ENCODE measurements at places on chromosomes 7 and 10.

GRCh38 chr10:71766717-71767419, 6.5 kb downstream of the VSIR start:
- peak; percentile 89 for DNase-seq

GRCh38 chr10:86614853-86615252, 39.5 kb upstream of the OPN4 start:
- no peak for DNase-seq

GRCh38 chr7:19557726-19558465, 150.9 kb downstream of the POLR1F start:
- no peak for DNase-seq

GRCh38 chr7:124801330-124801895, 35.8 kb upstream of the GPR37 start:
- no peak for DNase-seq

DNA sequence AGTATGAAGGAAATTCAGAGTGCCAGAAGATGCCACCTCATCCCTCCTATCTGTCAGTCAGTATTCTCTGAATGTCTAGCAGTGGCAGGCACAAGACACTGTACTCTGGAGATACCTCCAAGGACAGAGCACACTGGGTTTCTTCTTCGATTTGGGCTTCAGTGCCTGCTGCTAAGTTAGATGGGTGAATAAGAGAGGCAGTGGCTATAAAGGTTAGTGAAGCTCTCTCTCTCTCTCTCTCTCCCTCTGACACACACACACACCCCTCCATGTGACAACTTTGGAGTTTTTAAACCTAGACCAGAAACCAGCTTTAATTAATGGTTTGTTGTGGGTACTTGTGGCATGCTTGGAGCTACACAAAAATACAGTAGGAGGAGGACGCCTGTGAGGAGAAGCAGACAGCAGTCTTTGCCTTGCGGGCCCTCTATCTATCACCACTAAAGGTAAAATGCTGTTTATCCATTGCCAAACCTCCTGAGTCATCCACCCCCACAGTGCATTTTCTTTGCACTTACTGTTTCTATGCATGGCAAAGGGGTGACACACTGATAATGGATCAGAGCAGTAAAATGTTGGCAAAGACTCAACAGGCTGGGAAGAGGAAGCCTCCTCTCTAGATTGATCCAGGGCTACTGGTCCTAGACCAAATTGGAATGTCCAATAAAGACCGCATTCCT, 102.5 kb downstream of the TRIL start:
- peak; percentile 59 for DNase-seq

DNA sequence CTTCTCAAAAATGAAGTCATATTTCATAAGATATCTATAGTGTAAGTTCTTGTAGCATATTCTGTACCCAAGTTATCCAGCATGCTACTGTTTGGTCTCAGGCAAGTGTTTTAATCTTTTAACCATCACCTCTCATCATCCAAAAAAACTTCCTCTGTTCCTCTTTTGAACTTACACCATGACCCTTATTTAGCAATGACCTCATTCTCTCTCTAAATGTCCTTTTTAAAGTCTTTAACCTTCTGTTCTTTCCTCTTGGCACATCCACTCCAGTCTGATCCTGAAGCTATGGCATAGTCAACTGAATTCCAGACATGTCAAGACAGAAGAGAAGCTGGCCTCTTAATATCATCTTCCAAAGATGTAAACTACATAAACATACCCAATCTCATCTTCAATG, 26.2 kb downstream of the PPP3CB start:
- DNase-seq, result no peak

DNA sequence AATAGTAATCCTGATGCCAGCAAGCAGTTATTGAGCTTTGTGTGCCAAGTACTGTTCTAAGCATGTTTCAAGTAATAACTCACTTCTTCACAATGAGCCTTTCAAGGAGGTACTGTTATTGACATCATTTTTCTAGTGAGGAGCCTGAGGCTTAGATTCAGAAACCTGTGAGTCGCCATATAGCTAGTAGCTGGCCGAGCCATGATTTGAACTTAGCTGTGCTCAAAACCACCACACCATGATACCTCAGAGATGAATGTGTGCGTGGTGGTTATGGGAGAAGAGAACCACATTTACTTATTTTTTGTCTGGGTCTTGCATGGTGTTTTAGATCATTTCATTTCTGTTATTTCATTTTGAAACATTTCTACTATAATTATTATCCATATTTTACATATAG, 578.9 kb downstream of the AUTS2 start:
- DNase-seq, result no peak

DNA sequence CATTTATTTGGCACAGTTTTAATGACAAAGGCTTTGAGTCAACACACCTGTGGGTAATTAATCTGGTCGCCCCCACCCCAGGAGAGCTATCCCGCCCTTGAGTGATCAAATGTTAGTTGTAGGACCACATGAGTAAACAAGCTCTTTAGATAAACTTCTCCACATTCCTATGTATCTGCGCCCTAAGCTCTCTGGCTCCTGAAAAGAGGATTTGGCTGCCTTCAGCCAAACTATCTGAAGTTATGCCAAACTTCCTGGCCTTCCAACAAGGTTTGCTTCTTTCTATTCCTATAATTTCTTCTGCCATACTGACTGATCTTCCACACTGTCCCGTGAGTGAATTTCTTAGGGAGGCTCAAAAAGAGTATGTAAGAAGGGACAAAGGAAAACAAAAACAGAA, 134.2 kb downstream of the RALA start:
- DNase-seq, result no peak

GRCh38 chr10:63977329-63977923, 456.2 kb downstream of the REEP3 start:
- peak; percentile 39 for DNase-seq

GRCh38 chr10:103960103-103960502, 6.8 kb upstream of the SLK start:
- no peak for DNase-seq

DNA sequence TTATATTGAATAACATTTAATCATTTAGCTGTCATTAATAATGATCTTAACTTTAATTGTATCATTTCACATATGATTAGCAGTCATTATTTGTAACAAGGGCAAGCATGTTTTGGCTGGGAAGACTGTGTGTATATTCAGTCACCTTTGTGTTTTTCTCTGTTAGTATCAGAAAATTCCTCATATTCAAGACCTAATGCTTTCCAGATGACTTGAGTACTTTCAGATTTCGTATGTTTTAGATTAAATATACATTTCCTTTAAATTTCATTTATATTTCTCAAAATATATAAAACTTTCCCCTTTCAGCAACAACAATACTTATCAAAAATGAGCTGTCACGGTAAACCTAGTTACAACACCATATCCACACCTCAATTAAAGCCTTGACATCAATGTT, 6.3 kb upstream of the CACNA2D1 start:
- no peak for DNase-seq

GRCh38 chr10:102236006-102236405, 5.3 kb downstream of the PITX3 start:
- no peak for DNase-seq

- no peak for DNase-seq
Measured at GRCh38 chr7:11613292-11613930, 218.6 kb downstream of the THSD7A start.

DNA sequence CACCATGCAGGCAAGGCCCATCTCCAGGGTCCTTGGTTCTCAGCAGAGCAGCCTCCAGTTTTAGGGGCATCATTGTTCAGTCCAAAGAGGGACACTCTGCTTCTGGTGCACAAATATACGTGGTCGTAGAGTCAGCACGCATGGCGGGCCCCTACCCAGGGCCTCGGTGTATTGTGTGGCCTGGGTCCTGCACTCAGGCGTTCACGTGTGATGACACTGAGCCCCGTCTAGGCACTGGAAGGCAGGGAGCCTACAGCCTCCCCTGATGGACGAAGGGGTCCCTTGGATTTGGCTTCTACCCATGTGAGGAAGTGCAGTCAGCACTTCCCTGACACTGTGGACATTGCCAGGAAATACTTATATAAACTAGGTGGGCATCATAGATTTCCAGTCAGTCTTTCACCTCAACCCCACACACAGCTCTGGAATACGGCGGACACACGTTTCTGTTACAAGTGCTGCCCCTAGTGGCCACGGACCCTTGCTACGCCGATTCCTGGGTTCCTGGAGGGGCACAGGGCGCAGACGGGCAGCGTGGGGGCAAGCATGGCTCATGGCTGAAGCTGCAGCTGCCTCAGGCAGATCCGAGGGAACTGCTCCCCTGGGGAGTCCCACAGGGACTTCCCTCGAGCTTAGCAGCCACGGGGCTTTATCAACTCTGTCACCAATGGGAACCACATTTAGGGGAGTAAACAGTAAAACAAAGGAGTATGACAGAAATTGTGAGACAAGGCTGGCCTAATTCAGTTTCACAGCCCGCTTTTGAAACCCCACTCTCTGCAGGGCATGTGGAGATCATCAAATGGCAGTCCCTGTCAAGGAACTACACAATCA, 25.4 kb downstream of the AIFM2 start:
- DNase-seq, result no peak
